ENCODE measurements at places on chromosomes 5 and 9.

GRCh38 chr5:126720369-126720768 lies 56.6 kb upstream of the LMNB1 start:
- no peak for DNase-seq

DNA sequence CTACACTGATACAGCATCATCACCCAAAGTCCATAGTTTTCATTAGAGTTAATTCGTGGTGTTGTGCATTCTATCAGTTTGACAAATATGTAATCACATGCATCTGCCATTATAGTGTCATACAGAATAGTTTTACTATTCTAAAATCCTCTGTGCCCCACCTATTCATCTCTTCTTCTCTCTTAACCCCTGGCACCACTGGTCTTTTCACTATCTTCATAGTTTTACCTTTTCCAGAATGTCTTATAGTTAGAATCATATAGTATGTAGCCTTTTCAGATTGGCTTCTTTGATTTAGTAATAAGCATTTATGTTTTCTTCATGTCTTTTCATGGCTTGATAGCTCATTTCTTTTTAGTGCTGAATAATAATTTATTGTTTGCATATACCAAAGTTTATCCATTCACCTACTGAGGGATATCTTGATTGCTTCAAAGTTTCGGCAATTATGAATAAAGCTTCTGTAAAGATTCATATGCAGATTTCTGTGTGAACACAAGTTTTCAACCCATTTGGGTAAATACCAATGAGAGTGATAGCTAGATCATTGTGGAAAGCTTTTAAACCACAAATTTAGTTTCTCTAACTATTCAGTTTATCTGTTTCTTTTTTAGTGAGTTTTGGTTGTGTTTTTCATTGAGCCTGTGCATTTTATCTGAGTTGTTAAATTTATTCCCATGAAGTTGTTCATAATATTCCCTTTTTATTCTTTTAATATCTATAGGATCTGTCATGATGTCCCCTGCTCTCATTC lies 84.9 kb downstream of the RALGPS1 start:
- DNase-seq = no peak

DNA sequence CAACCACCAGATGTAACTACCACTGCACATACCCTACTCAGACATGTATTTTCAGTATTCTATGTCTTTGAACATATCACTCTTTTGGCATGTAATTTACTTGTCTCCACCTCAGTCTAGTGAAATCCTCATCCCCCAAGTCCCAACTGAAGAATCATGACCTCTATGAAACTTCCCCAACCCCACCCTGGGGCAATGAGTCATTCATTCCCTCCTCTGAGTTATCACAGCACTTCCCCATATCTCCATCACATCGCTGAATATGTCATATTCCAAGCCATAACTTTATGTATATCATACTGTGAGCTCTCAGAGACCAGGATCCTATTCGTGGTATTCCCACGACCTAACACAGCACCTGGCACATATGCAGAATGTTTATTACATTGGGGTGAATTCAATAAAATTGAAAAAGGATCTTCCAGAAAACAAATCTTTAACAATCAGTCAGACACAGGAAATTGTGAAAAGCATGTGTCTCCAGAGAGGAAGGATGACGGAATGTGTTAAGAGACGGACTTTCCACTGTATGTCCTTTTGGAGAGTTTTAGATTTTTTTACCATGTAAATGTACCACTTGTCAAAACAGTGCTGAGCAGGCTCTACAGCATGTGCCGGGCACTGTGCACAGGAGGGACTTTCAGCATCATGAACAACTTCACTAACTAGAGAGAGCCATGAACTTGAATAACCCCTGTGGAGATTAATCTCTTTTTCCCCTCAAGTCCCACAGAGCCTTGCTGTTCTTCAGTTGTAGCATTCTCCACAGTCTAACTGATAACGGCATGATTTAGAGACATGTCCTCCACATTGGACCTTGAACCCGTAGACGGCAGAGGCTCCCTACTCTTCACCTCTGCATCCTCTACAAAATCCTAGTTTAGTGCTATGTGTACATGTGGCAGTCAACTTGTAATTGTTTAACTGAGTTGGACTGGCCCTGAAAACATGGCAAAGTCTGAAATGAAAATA lies 213.5 kb downstream of the GLIS3 start:
- DNase-seq = no peak

- no peak for DNase-seq
These were observed 71.2 kb upstream of the TAF1L start for GRCh38 chr9:32706725-32707100.

GRCh38 chr5:18984559-18985080 lies 1003.4 kb downstream of the CDH18 start:
- no peak for DNase-seq

GRCh38 chr5:14794583-14795230 lies 76.9 kb downstream of the ANKH start:
- DNase-seq = no peak

GRCh38 chr9:133703591-133704399 lies 34.4 kb downstream of the SARDH start:
- DNase-seq = peak; percentile 42

- peak; percentile 90 for DNase-seq
These were observed 52.5 kb downstream of the JADE2 start for GRCh38 chr5:134577796-134578577.

GRCh38 chr5:115586525-115587146 lies 15.6 kb downstream of the TICAM2 start:
- DNase-seq = no peak

GRCh38 chr5:2111569-2112105 lies 228.9 kb upstream of the IRX4 start:
- no peak for DNase-seq
